ENCODE measurements at places on chromosomes 3 and 15. TPM values are rescaled to one million over a fixed set of nuclear protein-coding genes. Genes with fewer than 3 reads are reported as not detected.

Gene CAMK1
- 58.7 TPM for total RNA-seq

Gene SAMD7
- not detected for total RNA-seq

DNA sequence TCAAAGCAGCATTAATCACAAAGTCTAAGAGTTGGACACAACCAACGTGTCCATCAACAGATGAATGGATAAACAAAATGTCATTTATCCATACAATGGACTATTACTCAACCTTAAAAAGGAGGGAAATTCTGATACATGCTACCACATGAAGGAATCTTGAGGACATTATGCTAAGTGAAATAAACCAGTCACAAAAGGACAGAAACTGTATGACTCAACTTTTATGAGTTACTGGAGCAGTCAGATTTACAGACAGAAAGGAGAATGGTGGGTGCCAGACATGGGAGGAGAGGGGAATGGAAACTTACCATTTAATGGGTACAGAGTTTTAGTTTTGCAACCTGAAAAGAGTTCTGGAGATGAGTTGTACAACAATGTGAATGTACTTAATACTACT is 43.0 kb upstream of the SEC13 start:
- no peak for DNase-seq

DNA sequence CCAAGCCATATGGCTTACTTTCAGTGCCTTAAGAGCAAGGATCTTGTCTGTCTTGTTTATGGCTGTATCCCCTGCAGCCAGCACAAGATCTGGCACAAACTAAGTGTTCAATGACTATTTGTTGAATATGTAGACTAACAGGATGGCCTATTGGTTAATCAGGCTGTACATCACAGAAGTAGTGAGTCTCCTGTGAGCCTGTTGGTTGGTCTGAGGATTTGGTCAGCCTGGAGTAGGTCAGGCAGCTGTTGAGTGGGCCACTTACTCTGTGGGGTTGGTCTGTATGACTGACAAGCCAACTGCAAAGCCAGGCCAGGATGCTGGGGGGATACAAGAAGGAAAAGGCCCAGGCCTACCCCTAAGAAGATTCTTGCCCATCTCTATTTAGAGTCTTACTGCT is 33.4 kb upstream of the CILP start:
- DNase-seq: no peak

Measured in breast epithelium (tissue), 4 donors.